ENCODE measurements at places on chromosomes 6 and 20.
A peak's percentile ranks its signal among the peaks of the same experiment; 100 is the strongest.

GRCh38 chr6:133805876-133806275, 83.0 kb upstream of the TCF21 start:
- no peaks in the 10 kb centered on the region for H3K4me1 ChIP-seq
- H3K4me3 ChIP-seq: no peak overlapping the region
- no peak for DNase-seq
- H3K36me3 ChIP-seq: no peaks in the 10 kb centered on the region
- peaks cover 14% of the 10 kb centered on the region for H3K27me3 ChIP-seq
- H3K27ac ChIP-seq: no peak overlapping the region

- H3K4me3 ChIP-seq: no peak overlapping the region
- peaks cover 3% of the 10 kb centered on the region for H3K36me3 ChIP-seq
- peaks cover 65% of the 10 kb centered on the region for H3K4me1 ChIP-seq
Observed at GRCh38 chr6:25052181-25052580, 116.4 kb upstream of the RIPOR2 start.

GRCh38 chr20:36644032-36644705, 1.8 kb downstream of the SLA2 start:
- peak overlapping the region; percentile 98 for H3K27ac ChIP-seq
- H3K4me1 ChIP-seq: peaks cover 35% of the 10 kb centered on the region
- DNase-seq: peak; percentile 80

- H3K27ac ChIP-seq: no peak overlapping the region
- H3K4me1 ChIP-seq: no peaks in the 10 kb centered on the region
- H3K36me3 ChIP-seq: no peaks in the 10 kb centered on the region
- no peak overlapping the region for H3K4me3 ChIP-seq
Observed at GRCh38 chr6:115830895-115831294, 229.8 kb downstream of the FRK start.

- peaks cover 38% of the 10 kb centered on the region for H3K4me1 ChIP-seq
- peaks cover 1% of the 10 kb centered on the region for H3K36me3 ChIP-seq
- DNase-seq: peak; percentile 37
Observed at GRCh38 chr6:16413399-16413798, 175.0 kb downstream of the GMPR start.

DNA sequence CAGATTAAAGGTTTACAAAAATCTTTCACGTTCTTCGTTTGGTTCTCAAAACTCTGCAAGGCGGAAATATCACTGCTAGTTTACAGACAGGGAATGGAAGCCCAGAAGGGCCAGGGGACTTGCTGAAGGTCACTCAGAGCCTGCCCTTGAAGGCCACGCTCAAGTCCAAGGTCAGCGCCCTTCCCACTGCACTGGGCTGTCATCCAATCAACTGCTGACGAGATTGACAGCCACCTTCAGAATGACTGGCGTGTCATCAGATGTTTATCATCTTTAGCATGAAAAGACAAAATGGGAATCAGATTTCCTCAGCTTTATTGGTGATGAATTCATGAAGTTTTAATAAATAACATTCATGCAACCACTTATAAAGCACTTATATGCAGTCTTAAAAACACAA, 16.5 kb downstream of the RNASET2 start:
- no peak overlapping the region for H3K27ac ChIP-seq
- H3K4me1 ChIP-seq: peaks cover 31% of the 10 kb centered on the region
- H3K27me3 ChIP-seq: no peaks in the 10 kb centered on the region

DNA sequence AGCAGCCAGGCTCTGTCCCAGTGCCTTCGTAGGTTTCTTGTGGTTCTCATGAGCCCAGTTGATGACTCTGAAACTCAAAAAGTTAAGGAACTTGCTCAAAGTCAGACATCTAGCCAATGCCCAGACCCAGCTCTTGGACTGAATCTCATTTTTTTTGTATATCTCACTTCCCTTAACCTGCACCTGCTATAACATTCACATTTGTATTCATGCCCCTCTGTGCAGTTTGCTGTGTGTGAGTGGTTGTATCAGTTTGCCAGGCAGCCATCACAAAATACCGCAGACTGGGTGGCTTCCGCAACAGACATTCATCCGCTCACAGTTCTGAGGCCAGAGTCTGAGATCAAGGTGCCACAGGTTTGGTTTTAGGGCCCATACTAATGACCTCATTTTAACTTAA, 49.9 kb downstream of the IPCEF1 start:
- DNase-seq: no peak
- no peaks in the 10 kb centered on the region for H3K36me3 ChIP-seq
- H3K27me3 ChIP-seq: peaks cover 9% of the 10 kb centered on the region
- H3K27ac ChIP-seq: no peak overlapping the region
- H3K4me3 ChIP-seq: no peak overlapping the region

DNA sequence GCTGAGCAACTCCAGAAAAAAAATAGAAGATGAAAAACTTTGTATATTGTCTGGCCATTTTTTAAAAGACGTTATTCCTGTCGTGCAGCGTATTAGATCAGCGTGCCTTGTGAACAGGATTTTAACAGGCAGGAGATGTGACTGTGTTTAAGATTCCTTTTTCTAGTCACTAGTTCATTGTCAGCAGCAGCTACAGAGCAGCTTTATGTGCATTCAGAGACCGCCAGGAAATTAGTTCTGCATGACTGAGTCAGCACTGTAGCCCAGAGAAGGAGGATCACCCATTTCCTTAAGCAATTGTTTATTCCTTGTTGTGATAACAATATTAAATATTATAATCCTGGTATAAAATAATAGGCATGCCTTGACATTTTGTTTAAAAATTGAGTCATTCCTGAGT, 75.4 kb upstream of the ADGRB3 start:
- H3K36me3 ChIP-seq: no peaks in the 10 kb centered on the region
- no peak for DNase-seq
- no peaks in the 10 kb centered on the region for H3K4me1 ChIP-seq
- no peak overlapping the region for H3K27ac ChIP-seq

GRCh38 chr6:136846046-136846445, 23.7 kb downstream of the PEX7 start:
- peak; percentile 63 for DNase-seq
- no peaks in the 10 kb centered on the region for H3K27me3 ChIP-seq
- peaks cover 38% of the 10 kb centered on the region for H3K36me3 ChIP-seq
- H3K4me3 ChIP-seq: no peak overlapping the region

DNA sequence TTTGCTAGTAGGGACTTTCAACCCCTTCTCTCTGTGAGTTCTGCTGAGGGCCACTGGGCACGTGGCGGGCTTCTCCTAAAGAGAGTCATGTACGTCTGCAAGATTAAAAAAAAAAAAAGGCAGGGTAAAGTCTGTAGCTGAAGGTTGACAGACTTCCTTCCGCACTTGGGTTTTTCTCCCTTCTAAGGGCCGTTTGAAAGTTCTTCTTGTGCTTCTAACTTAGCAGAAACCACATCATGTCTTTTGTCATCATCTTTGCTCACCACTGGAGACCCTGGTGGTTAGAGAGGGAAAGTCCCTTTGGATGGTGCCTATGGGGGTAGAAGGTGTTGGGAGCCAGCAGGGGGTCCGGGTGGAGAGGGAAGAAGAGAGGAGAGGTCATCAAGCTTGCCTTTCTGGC, 31.4 kb downstream of the PRDM1 start:
- H3K36me3 ChIP-seq: peaks cover 2% of the 10 kb centered on the region
- H3K4me1 ChIP-seq: peaks cover 85% of the 10 kb centered on the region
- DNase-seq: peak; percentile 87
- H3K27me3 ChIP-seq: peaks cover 19% of the 10 kb centered on the region
- no peak overlapping the region for H3K4me3 ChIP-seq

- DNase-seq: no peak
- no peak overlapping the region for H3K4me3 ChIP-seq
- peaks cover 27% of the 10 kb centered on the region for H3K4me1 ChIP-seq
- no peaks in the 10 kb centered on the region for H3K27me3 ChIP-seq
- peaks cover 4% of the 10 kb centered on the region for H3K36me3 ChIP-seq
Observed at GRCh38 chr20:1341561-1342265, 12.8 kb upstream of the SDCBP2 start.

DNA sequence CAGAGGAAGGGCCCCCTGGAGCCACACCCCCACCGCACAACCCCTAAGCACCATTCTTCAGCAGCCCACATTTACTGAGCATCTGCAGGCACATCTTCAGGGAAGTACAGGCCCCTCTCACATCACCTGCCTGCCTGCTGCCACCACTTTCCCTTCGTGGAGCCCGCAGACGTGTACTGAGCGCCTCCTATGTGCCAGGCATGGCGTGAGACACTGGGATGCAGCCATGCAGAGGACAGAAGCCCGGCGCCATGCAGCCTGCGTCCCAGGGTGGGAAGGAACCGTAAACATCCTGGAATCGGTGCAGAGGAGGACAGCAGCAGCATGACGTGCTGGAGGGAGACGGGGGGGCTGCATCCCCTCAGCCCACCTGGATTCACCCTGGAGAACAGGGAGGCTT, 78.1 kb downstream of the GRM4 start:
- H3K4me3 ChIP-seq: no peak overlapping the region
- H3K4me1 ChIP-seq: no peaks in the 10 kb centered on the region
- H3K27ac ChIP-seq: no peak overlapping the region
- peaks cover 4% of the 10 kb centered on the region for H3K27me3 ChIP-seq

DNA sequence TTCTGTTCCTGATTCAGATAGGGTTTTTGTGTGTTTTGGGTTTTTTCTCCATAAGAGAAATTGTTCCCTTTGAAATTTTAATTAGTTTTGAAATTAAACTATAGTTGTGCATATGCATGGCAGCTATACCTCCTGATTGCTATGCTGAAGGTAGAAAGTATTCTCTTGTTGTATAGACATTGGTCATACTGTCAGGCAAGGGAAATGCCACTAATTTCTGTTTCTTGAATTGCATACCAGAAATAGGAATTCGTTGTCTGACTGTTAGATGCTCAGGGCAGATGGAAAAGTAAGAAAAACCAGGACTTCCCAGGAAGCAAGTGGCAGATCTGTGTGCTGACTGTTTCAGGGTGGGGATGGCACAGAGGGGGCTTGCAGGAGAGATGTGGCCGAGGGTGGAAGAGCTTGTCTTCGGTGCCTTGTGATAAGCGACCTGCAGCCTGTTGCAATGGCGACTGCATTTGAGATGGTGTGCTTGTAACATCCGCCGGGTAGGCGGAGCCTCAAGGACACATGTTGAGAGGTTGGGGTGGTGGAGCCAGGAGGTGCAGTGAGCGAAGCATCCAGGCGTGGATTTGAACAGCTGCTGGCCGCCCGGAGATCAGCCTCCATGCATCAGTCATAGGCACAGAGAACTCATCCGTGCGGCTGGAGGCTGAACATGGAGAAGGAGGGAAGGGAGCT, 42.8 kb downstream of the RREB1 start:
- peaks cover 85% of the 10 kb centered on the region for H3K4me1 ChIP-seq
- peaks cover 13% of the 10 kb centered on the region for H3K36me3 ChIP-seq
- H3K27me3 ChIP-seq: no peaks in the 10 kb centered on the region
- no peak overlapping the region for H3K4me3 ChIP-seq

DNA sequence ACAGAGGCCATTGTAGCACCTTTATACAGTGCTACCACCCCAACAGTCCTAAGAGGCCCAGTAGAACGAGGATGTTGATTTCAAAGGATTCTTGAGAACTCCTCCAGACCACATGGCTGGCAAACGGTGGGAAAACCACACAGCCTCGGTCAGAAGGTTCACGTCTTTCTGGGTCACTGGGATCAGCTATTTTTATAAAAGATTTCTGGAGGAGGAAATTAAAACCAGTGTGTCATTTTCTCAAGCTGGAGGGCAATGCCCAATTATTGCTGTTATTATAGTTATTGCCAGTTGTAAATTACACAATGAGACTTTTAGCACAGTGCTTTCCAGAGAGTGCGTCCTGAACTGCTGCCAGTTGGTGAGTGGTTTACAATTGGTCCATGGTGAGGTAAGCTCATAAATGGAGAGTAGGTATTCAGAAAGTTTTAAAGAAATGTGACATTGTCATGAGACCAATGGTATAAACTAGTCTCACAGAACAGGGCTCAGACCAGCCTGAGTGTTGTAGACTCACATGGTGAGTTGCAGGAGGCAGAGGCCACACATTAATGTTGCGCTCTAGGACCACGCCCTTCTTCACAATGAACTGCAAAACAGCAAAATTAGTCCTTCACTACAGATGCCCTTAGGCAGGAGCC, 8.4 kb upstream of the PPP1R14C start:
- no peak overlapping the region for H3K4me3 ChIP-seq
- H3K36me3 ChIP-seq: no peaks in the 10 kb centered on the region

- peaks cover 4% of the 10 kb centered on the region for H3K36me3 ChIP-seq
- H3K27me3 ChIP-seq: no peaks in the 10 kb centered on the region
- H3K27ac ChIP-seq: peak overlapping the region; percentile 87
- H3K4me3 ChIP-seq: peak overlapping the region; percentile 67
- H3K4me1 ChIP-seq: peaks cover 31% of the 10 kb centered on the region
- peak; percentile 89 for DNase-seq
Observed at GRCh38 chr20:33663161-33664084, 1.3 kb downstream of the C20orf144 start.

DNA sequence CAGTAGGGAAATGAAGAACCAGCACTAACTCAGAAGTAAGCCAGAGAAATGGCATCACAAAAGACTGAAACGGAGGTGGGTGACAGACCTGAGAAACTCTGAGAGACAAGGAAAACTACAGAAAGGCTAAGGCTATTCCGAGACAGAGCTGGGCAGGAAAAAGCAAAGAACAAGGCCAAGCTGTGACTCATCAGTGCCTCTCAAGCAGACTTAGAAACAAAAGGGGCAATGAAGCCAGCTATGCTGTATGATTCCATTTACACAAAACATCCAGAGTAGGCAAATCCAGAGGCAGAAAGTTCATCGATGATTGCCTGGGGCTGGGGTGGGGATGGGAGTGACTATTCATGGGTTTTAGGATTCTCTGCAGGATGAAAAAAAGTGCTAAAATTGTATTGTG, 50.0 kb downstream of the SLC23A2 start:
- H3K4me1 ChIP-seq: peaks cover 33% of the 10 kb centered on the region
- no peak overlapping the region for H3K4me3 ChIP-seq
- no peaks in the 10 kb centered on the region for H3K27me3 ChIP-seq

GRCh38 chr20:18056174-18057100, 1.3 kb downstream of the OVOL2 start:
- peaks cover 6% of the 10 kb centered on the region for H3K4me1 ChIP-seq
- peak overlapping the region; percentile 33 for H3K4me3 ChIP-seq
- peaks cover 62% of the 10 kb centered on the region for H3K27me3 ChIP-seq
- no peak overlapping the region for H3K27ac ChIP-seq
- H3K36me3 ChIP-seq: no peaks in the 10 kb centered on the region
- peak; percentile 11 for DNase-seq

GRCh38 chr20:33401921-33402369, 626 bp upstream of the CDK5RAP1 start:
- peak overlapping the region; percentile 84 for H3K4me3 ChIP-seq
- DNase-seq: peak; percentile 9
- H3K4me1 ChIP-seq: peaks cover 40% of the 10 kb centered on the region
- H3K36me3 ChIP-seq: peaks cover 2% of the 10 kb centered on the region
- peak overlapping the region; percentile 95 for H3K27ac ChIP-seq
- no peaks in the 10 kb centered on the region for H3K27me3 ChIP-seq

- no peak overlapping the region for H3K4me3 ChIP-seq
- no peaks in the 10 kb centered on the region for H3K4me1 ChIP-seq
- peaks cover 2% of the 10 kb centered on the region for H3K27me3 ChIP-seq
- DNase-seq: no peak
Observed at GRCh38 chr20:20802328-20802727, 89.9 kb upstream of the RALGAPA2 start.

- DNase-seq: no peak
- no peak overlapping the region for H3K27ac ChIP-seq
- H3K27me3 ChIP-seq: peaks cover 11% of the 10 kb centered on the region
- H3K36me3 ChIP-seq: no peaks in the 10 kb centered on the region
Observed at GRCh38 chr6:159257846-159258245, 88.6 kb downstream of the FNDC1 start.

- H3K4me3 ChIP-seq: no peak overlapping the region
- DNase-seq: no peak
- H3K4me1 ChIP-seq: peaks cover 36% of the 10 kb centered on the region
- H3K27ac ChIP-seq: peak overlapping the region; percentile 21
- H3K27me3 ChIP-seq: no peaks in the 10 kb centered on the region
Observed at GRCh38 chr6:167120583-167120903, 2.4 kb upstream of the CCR6 start.
